ENCODE measurements at places on chromosomes 11 and 22. TPM values are rescaled to one million over a fixed set of nuclear protein-coding genes. Genes with fewer than 3 reads are reported as not detected.

The NKAPD1 gene
- 11.8 TPM for total RNA-seq

The APOBEC3H gene
- total RNA-seq: not detected

The GRAP2 gene
- total RNA-seq: 0.92 TPM

The HOATZ gene
- total RNA-seq: not detected

The RASL10A gene
- total RNA-seq: 0.88 TPM

The MYEOV gene
- 4.7 TPM for total RNA-seq

The PHOX2A gene
- not detected for total RNA-seq

The ASCL3 gene
- total RNA-seq: not detected

The TOM1 gene
- total RNA-seq: 88.2 TPM

The MMP1 gene
- total RNA-seq: 3.5 TPM

The CTSF gene
- 4.1 TPM for total RNA-seq

The OR8D4 gene
- not detected for total RNA-seq

The ART5 gene
- not detected for total RNA-seq

The KREMEN1 gene
- total RNA-seq: 72.9 TPM

The CECR2 gene
- total RNA-seq: 0.40 TPM

The ALDH3B1 gene
- 2.5 TPM for total RNA-seq

The FOSL1 gene
- total RNA-seq: 28.9 TPM

The PTPRJ gene
- 2.0 TPM for total RNA-seq

Measured in esophagus mucosa (tissue), 1 donor.